ENCODE measurements at places on chromosomes 4 and X.

DNA sequence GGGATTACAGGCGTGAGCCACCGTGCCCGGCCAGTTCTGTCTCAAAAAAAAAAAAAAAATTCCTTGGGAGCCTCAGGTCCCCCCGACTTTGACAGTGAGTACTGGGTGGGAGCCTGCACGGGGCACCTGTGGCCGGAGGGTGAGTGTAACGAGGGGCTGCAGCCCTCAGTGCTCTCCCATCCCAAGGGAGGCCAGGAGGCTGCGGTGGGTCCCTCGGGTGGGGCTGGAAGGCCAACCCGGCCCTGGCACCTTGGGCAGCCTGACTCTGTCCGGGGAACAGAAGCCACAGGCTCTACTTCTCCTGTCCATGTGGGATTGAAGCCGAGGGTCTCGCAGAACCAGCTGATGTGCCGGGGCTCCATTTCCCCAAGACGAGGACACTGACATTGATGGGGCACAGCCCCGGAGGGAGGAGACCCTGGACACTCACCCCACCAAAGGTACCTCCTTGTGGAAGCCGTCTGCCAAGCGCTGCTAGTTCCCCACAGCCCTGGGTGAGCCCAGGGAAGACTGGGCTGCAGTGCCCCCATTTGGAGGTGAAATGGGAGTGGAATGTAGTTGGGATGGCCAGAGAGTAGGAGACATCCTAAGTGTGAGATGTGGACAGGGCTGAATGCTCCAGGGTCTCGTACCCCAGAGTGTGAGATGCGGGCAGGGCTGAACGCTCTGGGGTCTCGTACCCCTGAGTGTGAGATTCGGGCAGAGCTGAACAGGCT lies 2.3 kb upstream of the SLC26A1 start:
- no peak for DNase-seq

DNA sequence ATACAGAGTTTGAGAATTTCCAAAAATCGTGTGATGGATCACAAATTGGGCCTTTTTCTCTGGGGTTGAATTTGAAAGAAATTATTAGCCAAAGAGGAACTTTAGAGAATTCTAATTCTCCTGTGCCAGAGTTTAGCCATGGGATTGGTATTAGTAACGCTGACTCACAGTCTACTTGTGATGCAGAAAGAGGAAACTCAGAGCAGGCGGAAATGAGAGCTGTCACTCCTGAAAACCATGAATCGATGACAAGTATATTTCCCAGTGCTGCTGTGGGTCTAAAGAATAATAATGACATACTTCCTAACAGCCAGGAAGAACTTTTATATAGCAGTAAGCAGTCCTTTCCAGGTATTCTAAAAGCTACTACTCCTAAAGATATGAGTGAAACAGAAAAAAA lies 64.9 kb downstream of the N4BP2 start:
- DNase-seq, result no peak

DNA sequence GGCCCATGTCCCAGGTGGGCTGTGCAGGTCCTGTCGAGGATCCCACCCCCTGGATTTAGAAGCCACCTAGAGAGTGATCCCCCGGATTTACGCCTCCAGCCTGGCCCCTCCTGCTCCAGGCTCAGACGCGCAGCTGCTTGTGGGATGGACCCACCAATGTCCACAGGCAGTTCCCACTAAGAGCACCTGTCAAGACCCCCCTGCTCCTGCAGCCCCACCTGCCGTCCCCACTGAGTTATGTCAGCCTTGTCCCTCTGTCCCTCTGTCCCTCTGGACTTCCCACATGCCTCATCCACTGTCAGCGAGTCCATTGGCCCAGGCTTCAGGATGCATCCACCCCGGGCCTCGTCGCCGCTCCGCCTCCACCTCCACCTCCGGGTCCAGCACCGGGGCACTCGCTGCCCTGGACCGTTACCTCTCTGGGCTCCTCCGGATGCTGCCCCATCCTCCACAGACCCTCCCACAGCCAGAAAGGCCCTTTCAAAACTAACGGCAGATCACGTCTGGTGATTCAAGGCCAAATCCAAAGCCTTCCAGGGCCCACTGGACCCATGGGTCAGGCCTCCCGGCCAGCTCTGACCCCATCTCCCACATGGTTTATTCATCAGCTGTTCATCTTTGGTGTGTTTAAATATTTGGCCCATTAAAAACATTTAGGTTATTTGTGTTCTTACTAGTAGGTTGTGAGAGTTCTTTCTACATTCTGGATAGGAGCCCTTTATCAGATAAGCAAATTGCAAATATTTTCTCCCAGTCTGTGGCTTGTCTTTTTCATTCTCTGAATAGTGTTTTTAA lies 28.3 kb downstream of the HTRA3 start:
- no peak for DNase-seq

DNA sequence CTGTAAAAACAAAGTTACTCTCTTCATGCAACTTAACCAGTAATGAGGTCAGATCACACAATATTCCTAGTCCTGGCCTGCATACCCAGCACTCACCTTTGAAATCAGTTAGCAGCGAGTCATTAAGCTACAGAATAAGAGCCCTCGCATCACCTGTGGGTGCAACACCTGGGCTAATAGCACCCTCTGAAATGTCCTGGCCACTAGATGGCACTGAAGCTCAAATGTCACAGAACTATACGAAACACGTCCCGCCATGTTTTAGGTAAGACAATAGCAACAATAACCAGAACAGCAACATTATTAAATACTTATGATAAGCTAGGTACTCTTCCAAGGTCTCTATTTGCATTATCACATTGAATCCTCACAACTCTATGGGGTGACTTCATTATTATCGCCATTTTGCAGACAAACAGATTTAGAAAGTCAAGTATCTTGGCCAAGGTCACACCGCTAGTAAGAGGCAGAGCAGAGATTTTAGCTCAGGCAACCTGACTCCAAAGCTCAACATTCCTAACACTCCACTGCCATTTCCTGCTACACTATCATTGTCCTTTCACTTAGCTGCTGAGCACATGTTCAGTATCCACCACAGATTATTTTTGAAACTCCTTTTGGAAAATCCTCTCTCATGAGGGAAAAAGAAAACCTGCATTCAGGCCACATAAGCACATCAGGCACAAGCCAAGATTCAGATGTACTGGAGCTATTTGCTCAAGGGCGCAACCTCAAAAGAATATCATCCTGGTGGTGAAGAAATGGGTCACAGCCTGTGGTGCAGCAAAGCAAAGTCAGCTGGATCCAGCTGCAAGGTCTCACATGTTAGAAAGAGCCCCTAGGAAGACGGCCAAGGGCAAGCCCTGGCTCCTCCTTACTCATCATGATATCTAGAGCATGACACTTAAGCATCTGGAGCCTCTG lies 59.5 kb upstream of the KDR start:
- no peak for DNase-seq

DNA sequence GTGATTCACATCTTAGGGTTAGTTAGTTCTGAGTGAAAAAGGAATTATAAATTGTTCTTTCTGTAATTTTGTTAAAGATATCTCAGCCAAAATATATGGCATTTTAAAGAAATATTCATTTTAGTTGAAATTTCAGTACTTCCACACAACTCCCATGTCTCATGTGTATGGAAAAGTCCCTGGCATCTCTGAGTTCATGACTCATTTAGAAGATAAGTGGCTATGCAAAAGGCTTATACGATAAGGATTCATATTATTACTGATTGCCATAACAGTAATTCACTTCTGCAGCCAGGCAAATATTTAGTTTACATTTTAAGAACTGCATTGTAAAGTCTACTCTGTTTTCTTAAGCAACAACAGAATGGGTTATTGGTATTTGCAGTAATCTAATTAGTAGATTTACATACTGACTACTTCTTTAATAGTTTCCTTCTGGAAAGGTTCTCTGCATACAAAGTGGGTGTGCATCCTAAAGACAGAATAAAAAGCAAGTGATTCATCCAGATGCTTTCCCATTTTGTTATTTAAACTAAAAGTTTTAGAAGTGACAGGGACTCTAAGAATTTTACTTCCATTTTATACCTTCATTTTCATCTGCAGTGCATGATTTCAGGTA lies 682.4 kb upstream of the PABPC4L start:
- DNase-seq, result no peak

- no peak for DNase-seq
Observed at GRCh38 chr4:8322794-8323704, 53.5 kb downstream of the HTRA3 start.

DNA sequence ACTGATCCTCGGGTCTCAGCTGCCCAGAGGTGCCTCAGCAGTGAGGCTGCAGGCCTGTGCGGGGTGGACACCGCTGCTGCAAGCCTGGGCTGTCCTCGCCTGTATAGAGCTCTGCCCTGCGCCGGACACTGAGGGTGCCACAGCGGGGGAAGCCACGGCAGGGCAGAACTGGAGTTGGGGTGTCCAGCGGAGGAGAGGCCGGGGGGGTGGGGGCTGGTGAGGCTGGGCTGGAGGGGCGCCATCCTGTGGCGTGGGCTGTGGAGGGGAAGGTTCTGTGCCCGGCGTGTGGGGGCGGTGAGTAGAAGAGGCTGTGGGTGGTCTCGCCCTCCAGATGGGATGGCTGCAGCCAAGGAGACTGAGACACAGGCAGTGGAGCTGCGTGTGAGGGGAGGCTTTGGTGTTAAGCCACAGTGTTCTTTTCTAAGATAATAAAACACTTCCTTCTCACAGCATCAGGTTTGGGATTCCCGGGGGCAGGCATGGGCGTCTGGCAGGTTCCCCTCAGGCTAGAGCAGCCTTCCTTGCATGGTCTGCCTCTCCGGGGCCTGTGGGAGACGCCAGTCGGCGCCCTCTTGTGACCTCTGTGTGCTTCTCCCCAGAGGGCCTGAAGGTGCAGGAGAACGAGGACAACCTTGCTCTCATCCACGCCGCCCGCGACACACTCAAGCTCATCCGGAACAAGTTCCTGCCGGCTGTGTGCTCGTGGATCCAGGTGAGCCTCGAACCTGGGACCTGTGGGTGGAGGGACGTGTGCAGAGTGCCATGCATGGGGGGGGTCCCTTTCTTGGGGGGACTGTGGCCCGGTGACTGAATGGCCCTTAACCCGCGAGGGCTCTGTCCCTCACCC lies 7.4 kb downstream of the UVSSA start:
- no peak for DNase-seq

DNA sequence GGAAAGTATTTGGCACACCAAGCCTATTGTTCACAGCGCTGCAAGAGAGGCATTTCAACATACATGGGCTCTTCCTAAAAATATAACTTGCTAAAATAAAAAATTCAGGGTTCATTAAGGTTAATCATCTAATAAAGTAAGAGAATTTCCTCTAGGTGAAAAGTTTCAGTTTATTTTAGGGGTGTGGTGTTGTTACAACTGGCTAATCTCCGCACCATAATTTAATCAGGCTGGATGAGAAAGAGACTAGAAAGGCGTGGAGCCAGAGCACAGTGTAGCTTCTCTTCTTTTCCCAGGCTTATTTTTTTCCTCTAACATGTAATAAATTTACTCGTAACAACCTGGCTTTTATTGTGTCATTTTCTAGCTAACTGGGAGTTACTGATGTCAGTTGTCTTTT lies 47.9 kb downstream of the FHL1 start:
- DNase-seq, result no peak

DNA sequence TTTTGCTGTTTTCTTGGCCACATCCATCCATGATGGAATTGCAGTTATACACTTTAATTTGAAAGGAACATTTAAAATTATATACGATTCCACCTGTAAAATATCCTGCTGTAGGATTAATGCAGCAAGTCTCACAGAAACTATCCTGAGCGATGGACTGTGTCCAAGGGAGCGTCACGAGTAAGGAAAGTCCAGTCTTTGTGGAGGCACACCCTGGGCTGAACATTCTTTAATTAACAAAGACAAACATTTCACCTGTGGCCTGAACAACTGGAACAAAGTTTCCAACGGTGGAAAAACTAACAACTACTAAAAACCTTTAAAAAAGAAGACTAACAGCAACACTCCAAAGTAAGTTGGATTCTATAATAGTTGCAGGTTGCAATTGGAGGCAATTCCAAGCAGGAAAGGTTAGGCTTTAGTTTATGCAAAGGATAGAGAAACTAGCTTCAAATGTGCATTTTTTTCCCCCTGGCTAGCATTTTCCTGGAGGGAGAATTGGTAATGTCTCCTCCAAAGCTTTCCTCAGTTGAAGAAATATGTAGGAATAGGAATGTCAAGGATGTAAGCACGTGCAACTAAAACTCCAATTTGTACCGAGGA lies 11.0 kb downstream of the EREG start:
- DNase-seq, result no peak

DNA sequence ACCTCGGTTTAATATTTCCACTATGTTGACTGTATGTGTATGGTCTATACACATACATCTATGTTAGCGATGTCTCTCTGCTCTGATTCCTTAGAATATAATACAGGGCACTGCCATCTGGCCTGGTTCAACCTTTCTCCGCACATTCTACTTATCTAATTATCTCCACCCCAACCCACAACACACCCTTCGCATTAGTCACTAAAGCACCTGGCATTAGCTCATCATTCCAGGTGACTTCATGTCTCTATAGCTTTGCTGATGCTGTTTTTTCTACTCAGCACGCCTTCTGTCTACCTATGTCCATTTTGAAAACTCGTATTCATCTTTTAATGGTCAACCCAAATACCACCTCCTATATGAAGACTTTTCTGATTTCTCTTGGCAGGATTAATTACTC lies 425.2 kb upstream of the RASGEF1B start:
- DNase-seq, result no peak

DNA sequence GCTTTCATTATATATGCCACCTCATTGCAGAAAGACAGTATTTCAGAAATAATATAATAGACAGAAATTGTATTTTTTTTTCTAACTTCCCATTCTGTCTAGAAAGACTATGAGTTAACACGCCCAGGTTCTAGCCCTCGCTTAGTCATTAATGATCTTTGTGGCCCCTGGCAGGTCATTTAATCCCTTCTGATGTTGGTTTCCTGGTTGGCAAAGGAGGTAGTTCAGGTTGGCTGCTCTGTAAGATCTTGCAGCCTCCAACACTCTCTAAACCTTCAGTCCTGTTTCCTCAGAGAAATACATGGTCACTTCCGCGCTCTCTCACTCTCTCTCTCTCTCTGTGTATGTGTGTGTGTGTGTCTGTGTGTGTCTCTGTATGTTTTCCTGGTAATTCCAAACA lies 156.3 kb upstream of the NOCT start:
- DNase-seq, result no peak

DNA sequence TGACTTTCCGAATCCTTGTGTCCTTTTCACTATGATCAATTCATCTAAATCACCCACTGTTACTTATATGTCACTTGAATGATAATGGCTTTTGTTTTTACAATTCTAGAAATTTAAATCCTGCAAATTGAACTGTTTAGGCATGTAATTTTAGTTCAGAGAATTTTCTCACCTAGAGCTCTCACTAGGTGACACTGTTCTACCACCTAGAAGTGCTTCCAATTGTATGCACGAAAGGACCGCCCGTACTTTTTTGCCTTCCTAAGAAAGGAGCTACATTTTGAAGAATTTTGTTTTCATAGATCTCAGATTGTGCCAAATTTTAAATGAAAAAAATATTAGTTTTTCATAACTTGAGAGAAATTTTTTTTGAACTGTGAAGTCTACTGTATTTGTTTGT lies 481.6 kb upstream of the FSTL5 start:
- no peak for DNase-seq

- no peak for DNase-seq
Observed at GRCh38 chr4:72951628-72952027, 117.9 kb downstream of the COX18 start.

DNA sequence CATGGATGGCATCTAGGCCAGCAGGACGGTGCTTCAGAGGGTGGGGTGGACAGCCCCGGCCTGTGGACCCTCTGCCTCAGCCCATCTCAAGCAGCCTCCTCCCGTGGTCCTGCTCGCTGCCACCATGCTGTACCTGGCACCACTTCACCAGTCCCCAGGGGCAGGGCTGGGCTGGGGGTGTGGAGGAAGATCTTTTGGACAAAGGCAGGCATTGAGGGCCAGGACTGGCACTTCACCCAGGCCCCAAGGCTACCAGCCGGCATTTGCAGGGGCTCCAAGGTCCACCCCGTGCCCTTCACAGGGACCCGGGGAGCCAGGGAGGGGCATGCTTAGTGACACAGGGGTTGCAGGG lies 713 bp downstream of the PLXNB3 start:
- DNase-seq, result no peak

Measured in C1 segment of cervical spinal cord (tissue), 14 donors.